ENCODE measurements at places on chromosomes 12 and 14. TPM values are rescaled to one million over a fixed set of nuclear protein-coding genes. Genes with fewer than 3 reads are reported as not detected.
A peak's percentile ranks its signal among the peaks of the same experiment; 100 is the strongest.

GRCh38 chr14:99314623-99315022 is 42.6 kb upstream of the BCL11B start:
- DNase-seq, result no peak

ERP27 gene
- 37.2 TPM for polyA plus RNA-seq

- DNase-seq, result no peak
Measured at GRCh38 chr14:74503291-74503937, 9.8 kb downstream of the ISCA2 start.

TAS2R19 gene
- 0.94 TPM for polyA plus RNA-seq

PTGER2 gene
- 5.4 TPM for polyA plus RNA-seq

- DNase-seq, result no peak
Measured at GRCh38 chr12:121849665-121850064, 9.0 kb downstream of the HPD start.

BMAL2 gene
- polyA plus RNA-seq, result 6.2 TPM

DNA sequence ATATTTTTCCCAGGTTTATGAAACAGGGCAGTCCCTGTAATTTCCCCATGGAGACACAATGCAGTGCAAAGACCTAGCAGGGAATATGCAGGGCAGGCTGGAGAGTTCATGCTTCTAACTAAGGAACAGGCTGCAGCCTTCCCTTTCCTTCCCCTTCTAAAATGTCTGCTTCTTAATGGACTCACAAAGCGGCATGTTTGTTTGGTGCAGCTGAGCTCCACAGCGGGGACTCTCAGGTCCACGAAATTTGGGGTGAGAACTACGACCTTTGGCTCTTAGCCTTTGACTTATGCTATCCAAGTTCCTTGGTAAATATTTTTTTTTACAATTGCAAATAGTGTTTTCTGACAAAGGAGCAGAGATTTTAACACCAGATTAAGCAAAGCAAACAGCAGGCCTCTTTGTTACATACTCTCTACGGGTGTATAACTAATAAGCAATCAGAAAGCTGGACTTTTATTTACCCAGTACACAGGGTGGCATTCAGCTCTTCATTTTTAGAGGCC is 323.6 kb downstream of the ZFP36L1 start:
- no peak for DNase-seq

- DNase-seq, result no peak
Measured at GRCh38 chr14:78697341-78697740, 527.2 kb downstream of the NRXN3 start.

GRCh38 chr12:11719678-11720099 is 70.2 kb downstream of the ETV6 start:
- no peak for DNase-seq

DNA sequence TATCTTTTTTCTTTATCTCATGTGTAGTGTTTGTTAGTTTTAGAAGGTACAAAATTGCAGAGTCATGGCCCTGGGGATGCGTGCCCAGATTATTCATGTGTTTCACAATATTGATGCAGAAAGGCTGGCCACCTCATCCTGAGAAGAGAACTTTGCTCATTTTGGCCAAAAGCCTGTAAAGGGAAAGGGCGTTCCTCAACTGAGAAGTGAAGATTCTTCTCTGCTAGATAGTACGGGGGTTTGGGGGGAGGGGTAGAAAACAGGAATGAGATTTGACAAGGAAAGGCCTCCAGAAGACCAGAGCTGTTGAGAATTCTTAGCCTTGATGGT is 1.7 kb downstream of the MGST1 start:
- DNase-seq, result no peak

- no peak for DNase-seq
Measured at GRCh38 chr12:66354291-66354690, 52.0 kb downstream of the HELB start.

DNA sequence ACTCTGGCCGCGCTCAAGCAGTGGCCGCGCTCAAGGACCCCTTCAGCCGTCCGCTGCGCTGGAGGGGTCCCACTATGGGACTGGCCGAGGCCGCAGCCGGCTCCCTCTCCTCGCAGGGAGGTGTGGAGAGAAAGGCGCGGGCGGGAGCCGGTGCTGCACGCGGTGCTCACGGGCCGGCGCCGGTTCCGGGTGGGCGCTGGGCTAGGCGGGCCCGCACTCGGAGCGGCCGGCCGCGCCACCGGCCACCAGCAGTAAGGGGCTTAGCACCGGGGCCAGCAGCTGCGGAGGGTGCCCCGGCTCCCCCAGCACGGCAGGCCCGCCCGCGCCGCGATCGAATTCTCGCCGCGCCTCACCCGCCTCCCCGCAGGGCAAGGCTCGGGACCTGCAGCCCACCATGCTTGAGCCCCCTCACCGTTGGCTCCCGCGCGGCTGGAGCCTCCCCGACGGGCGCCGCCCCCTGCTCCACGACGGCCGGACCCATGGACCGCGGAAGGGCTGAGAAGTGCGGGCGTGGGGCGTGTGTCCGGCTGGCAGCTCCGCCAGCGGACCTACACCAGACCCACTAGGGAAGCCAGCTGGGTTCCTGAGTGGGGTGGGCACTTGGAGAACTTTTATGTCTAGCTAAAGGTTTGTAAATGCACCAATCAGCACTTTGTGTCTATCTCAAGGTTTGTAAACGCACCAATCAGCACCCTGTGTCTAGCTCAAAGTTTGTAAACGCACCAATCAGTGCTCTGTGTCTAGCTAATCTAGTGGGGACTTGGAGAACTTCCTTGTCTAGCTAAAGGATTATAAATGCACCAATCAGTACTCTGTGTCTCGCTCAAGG is 49.5 kb downstream of the KLHL28 start:
- DNase-seq, result no peak

CLEC6A gene
- 0.17 TPM for polyA plus RNA-seq

DNA sequence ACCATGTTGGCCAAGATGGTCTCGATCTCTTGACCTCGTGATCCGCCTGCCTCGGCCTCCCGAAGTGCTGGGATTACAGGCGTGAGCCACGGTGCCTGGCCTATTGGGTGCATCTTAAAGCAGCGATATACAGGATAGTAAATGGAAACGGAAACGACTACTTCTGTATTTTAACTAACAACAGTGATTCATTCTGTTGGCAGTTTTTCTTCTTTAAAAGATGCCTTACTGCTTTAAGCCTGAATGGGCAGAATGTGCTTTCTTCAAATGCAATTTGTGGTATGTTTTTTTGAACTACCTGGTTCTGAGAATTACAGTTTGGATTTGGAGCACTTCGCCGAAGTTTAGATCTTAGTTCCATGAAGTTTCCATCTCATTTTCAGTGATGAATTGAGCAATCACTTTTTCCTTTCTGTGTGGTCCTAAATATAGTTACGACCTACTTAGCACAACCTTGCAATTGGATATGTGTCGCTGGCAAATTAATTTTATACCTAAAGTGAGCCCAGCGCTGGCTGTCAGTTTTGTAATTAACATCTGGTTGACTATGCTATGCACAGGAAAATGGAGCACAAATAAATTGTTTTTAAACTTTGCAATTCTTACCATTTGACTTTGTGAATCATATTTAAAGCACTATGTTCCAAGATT is 53.6 kb upstream of the EIF5 start:
- no peak for DNase-seq

DNA sequence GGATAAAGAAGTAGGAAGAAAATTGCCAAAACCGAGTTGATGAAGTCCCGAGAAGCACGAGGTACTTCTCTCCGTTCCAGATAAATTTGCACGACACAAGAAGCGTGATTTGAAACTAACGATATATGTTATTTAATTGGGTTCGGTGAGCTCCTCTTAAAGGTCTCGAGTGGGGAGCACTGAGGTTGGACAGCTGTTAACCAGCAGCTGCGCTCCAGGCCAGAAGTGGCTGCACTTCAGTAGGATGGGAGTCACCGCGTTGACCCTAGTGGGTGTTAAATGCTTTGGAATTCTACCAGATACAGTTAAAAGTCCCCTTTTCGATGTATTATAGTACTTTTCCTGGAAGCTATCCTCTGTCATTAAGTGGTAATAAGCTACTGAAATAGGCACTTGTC is 953 bp upstream of the DCAF5 start:
- DNase-seq, result peak; percentile 31

KRT71 gene
- polyA plus RNA-seq, result not detected

DNA sequence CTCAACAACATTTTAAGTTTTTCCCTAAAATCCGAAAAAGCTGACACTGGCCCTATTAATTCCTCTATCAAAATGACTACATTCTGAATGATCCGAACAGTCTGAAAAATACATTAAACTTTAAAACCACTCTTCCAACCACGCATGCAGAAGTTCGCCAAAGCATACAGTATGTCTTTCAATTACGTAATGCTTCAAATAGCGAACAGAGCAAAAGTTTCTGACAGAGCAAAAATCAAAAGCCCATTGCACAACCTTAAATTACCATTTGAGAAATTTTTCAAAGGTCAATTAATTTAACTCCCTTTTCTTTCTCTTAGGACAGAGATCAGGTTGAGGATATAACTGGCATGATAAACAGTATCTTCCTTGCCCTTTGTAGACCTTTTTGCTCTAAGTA is 33.2 kb downstream of the LRIG3 start:
- no peak for DNase-seq

DNA sequence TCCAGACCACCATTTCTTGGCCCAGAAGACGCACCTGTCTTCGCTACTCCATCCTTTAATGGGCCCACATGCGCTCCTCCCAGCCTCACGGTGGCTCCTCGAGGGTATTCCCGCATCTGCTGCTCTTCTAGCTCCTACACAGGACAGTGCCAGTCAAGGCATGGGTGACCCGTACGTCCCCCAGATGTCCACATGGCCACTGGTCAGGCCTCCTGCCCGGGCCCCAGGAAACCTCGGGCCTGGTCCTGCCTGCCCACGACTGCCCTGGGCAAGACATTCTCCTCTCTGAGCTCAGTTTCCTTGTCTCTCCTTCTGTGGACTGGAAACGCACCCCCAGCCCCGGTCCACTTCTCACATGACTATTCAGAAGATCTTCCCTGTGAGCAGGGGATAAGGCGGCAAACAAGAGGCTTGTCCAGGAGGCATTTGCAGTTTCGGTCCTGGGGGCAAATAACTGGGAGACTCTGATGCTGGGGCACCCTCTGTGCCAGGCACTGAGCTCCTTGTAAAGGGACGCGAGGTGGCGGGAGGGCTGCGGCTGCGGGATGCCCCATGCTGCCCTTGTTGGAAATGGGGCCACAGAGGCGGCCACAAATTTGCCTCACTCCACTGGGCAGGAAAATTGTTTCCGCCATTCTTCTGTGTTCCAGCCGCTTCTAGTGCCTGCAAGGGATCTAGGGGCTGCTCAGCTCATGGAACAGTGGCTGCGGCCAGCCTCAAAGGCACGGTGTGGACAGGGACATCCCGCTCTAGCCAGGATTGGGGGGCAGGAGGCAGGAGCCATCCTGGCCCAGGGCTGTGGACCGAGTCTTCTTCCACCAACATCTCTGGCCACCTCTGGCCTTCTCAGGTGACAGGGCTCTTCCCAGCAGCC is 6.8 kb upstream of the BEGAIN start:
- no peak for DNase-seq

DNA sequence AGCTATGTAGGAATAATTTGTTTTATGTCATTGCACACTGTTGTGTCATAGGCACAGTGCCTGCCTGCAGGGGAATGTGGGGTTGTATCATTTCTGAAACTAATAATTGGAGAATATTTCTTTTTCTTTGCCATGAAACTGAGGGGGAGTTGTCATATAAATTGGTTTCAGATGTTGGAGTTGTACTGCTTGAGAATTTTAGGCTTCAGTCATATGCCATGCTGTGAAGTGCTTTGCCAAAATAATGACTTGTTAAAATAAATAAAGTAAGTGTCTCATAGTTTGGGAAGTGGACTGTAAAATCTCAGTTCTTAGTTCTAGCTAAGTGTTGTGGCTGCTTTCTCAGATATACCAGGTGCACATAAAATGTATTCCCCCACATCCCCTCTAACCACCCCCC is 116.8 kb downstream of the DAAM1 start:
- DNase-seq, result no peak

GRCh38 chr14:61925043-61925442 is 162.8 kb downstream of the SNAPC1 start:
- no peak for DNase-seq

EIF5 gene
- polyA plus RNA-seq, result 266 TPM

TMEM132C gene
- polyA plus RNA-seq, result 3.1 TPM

AKAP5 gene
- 5.2 TPM for polyA plus RNA-seq

GLT1D1 gene
- 1.7 TPM for polyA plus RNA-seq

B4GALNT3 gene
- 14.6 TPM for polyA plus RNA-seq

DNA sequence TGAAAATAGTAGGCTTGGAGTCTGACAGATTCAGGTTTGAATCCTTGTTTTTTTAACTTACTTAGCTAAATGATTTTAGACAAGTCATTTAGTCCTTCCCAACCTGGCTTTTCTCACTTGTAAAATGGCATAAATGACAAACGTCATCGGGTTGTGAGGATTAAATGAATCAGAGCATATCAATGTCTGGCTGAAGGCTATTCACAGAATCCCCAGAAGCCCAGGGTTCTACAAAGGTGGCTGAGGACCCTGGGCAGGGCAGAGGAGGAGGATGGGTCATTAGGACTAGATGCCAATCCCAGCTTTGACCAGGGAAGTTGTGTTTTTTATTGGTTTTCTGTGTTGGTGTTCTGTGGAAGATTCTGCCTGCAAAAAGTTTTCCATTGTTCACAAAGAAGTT is 7.6 kb upstream of the PTPRB start:
- DNase-seq, result no peak

KRT72 gene
- not detected for polyA plus RNA-seq

MUCL1 gene
- not detected for polyA plus RNA-seq

GRCh38 chr12:80938397-80938796 is 663 bp upstream of the LIN7A start:
- DNase-seq, result no peak

DNA sequence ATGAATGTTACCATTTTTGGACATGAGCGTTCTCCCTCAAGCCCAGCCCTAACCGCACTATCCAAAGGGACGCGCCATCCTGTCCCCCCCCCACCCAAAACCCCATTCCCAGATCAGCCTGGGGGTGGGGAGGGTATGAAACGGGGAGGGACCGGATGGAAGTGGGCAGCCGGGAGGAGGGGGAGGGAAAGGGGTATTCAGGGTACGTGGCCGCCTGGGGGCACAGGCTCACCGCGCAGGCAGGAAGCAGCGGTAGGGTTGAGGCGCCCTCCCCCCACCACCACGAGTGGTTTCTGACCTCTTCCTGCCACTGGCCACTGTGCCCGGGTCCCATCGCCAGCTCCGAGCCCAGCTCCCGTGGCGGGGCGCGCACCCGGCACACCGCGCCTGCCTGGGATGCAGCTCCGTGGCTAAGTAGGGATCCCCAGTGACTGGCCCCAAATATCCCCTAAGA is 1.4 kb downstream of the ACTN1 start:
- DNase-seq, result no peak

DNA sequence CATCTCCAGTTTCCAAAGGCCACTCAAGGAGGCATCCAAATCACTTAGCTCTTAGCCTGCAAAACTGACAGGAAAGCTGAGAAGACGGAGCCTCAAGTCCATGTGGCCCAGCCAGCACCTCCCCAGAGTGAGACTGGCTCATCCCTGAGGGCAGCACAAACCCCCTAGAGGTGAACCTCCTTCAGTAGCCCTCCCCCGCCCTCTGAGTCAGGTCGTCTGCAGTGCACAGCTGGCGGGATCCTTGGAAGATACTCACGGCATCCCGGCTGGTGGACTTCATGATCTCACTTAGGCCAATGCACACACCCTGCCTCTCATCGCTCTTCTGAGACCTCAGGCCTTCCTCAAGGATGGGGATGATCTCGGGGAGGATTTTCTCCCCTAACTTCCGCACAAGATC is 24.1 kb upstream of the RAB35 start:
- DNase-seq, result no peak

DNA sequence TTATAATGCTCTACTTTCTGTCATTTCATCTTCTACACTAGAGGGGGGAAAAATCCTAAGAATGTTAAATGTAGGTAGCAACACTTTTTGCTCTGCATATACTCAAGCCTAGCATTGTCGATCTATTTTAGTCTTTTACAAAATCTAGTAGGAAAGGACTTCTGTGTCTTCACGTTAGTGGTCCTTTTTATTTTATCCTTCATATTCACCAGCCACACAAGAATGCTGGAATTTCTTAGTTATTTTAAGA is 253.0 kb upstream of the FLRT2 start:
- DNase-seq, result no peak

All from right renal cortex interstitium (tissue), 3 donors.